ENCODE measurements at places on chromosomes 13 and 19. TPM values are rescaled to one million over a fixed set of nuclear protein-coding genes. Genes with fewer than 3 reads are reported as not detected.

- peak; percentile 93 for DNase-seq
These were observed 12.5 kb upstream of the MAP1S start for GRCh38 chr19:17706750-17707181.

- peak; percentile 68 for DNase-seq
These were observed 920 bp upstream of the TIMM13 start for GRCh38 chr19:2428321-2428690.

DNA sequence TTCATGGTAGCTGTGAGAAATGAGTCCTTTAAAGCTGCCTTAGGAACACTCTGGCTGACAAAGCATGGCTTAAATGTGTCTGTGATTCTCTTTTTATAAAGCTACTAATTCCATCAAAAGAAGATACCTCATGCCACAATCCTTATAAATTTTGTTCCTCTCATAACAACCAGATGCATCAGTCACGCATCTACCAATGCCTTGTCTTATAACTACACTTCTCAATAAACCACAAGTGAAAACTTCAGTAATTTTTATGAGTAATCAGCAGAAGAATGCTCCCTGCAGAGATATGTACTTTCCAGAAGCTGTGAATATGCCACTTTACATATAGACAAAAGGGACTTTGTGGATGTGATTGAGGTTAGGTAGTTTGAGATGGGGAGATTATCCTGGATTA lies 147.8 kb downstream of the SUCLA2 start:
- no peak for DNase-seq

KIR2DL3 gene
- total RNA-seq: not detected

DNA sequence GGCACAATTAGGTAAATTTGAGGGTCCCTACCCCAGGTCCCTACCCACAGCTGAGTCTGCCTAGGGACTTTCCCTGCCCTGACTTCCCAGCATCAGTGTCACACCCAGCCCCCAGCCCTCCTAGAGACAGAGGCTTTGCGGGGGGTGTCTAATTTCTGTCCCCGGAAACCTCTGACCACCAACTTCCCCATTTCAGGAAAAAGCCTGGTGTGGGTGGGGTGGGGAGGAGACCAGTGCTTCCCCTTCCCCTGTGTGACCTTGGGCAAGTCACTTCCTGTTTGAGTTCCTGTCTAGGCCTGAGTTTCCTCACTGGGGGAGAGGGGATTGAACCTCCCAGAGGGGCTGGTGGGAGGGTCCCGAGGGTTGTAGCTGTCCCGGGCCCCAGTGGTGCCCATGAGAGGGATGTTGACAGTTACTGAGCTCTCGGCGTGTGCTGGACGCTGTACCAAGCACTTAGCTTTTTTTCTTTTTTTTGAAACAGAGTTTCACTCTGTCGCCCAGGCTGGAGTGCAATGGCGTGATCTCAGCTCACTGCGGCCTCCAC lies 7.9 kb downstream of the VASP start:
- DNase-seq: no peak

DNA sequence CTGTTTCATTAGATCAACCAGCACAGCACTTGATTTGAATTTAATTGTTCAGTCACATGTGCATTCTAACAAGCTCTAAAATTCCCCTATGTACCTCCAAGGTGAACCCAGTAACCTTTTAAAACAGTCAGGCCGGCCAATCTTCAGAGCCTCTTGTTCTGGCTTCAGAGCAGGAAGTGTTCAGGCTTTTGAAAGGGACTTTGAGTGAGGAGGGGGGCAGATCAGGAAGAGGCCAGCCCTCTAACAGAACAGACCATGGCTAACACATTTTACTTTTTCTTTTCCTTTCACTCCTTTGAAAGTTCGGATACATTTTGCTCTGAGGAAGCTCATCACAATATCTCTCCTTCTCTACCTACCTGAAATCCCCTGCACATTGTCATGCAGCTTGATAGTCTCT lies 390.3 kb downstream of the TBC1D4 start:
- no peak for DNase-seq

DNA sequence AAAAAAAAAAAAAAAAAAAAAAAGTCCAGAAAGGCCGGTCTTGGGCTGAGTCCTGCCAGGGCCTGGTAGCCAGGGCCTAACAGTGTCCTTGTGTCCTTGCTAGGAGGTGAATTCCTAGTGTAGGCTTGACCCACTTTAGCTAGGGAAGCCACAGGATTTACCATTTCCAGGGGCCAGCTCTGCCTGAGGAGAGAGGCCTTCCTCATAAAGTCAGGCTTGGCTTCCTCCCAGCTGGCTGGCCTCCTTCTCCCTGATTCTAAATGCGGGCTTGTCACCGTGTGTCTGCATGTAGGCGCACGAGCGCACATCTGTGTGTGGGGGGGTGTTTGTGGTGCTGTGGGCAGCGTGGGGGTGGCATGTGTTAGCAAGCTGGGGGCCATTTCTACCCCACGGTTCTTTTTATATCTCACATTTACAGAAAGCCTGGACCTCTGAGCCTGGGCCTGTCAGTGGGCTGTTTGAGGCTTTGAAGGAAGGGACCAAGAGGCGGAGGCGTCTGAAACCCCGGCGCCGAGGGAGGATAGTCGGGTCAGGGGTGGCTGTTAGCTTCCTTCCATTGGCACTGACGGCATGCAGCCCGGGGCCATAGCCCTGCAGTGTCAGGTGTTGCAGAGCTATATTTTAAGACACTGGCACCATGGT lies 31.7 kb downstream of the IER2 start:
- DNase-seq: no peak

DNA sequence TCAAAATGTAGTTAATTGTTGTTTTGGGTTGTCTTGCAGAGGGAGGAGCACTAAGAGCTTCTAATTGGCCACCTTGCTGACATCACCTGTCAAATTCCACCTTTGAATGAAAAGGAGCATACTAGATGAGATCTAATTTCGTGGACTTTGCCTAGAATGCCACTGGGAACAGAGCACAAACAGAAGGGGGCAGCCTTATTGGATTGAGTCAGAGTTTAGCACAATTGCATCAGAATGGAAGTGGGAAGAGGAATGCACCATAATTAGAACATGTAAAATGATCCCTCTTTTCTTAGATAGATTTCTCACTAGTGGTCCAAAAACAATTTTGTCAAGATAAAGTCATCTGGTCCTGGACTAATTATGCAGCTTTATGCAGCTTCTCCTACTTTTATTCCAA lies 1552.2 kb downstream of the PCDH9 start:
- DNase-seq: no peak
